ENCODE measurements at places on chromosomes 3 and 15.

DNA sequence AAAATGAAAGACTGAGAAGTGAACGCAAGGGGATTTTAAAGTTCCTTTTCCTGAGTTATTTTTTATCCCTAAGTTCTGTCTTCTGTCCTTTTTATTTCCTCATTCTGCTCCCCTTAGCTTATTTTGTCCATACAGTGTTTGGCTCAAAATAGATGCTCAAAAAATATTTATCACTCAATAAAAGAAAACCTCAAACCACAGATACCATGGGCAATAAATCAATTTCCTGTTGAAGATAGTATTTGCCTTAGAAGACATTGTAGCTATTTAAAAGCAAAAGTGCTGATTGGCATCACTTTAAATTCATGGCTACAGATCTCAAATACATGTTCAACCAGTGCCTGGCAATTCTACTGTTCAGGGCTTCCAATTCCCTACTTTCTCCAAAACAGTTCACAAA, 316.5 kb upstream of the ADAMTS9 start:
- H3K27me3 ChIP-seq = no peaks in the 10 kb centered on the region
- no peak overlapping the region for H3K27ac ChIP-seq
- H3K4me1 ChIP-seq = no peaks in the 10 kb centered on the region
- H3K36me3 ChIP-seq = no peaks in the 10 kb centered on the region

DNA sequence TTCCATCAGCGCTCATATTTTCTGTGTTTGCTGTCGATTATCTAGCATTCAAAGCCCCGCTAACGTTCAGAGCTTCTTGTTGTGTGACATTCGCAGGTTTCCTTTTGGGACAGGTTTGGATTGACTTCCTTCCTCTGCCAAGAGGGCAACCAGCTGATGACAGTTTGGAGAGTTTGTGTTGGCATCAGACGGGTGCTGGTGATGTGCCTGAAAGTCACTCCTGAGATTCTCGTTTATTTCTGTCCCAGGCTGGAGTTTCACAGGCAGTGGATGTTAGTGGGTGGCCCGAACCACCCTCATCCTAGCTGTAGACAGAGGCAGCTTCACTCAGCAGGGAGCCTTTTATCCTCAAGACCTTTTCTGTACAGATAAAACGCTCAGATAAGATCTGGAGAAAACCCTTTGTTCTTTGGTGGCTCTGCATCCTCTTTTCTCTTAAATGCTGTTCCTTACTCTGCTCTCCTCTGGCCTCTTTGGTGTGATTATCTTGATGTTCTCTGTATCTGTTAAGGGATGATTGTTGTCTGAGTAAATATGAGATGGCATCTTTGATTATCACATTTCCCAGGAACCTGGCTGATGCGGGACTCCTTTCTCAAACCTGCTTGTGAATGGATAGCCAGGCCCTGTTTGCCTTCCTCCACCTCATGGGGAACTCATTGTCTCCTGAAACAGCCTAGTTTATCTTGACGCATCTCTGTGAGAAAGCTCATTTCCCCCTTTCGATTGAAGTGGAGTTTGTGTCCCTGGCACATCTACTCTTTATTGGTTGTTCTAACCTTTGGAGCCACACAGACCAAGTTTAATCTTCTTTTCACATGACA, 35.9 kb downstream of the CGNL1 start:
- no peak for DNase-seq
- H3K27ac ChIP-seq = no peak overlapping the region
- peaks cover 9% of the 10 kb centered on the region for H3K27me3 ChIP-seq
- H3K36me3 ChIP-seq = no peaks in the 10 kb centered on the region
- no peaks in the 10 kb centered on the region for H3K4me1 ChIP-seq

DNA sequence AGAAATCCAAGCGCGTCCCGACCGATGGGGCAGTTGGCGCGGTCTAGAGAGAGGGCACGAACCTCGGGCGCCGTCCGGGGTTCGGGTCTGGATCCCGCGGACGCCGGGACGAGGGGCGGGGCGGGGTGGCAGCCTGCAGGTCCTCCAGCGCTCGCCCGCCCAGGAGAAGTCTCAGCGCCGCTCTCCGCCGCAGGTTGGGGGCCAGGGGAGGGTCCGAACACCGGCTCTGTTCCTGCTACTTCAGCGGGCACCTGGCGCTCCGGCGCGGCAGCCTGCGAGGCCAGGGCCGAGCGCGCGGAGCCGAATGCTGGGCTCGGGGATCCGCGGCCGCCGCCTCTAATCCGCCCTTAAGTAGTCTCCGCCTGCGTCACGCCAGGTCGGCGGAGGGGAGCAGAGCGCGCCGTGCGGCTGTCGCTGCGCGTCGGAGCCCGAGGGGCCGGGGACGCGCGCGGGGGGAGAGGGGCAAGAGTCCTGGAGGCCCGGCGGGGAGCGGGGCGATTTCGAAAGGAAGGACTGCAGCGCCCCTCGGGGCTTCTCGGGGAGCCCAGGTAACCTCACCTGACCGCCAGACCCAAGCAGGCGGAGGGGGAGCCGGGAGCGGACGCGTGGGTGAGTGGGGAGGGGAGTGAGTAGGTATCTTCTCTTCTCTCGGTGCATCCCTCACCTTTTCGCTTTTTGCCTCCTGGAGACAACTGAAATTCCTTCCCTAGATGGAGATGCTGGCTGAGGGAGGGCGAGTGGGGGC, at the start of gene GJD2:
Gene GJD2 (minus strand): TSS at position 325 of the 745 bp plus-strand sequence. CDS start 510 bp downstream, outside the sequence.
- no peak within 1 kb of the TSS for H3K4me3 ChIP-seq
- no peaks in the 10 kb centered on the region for H3K36me3 ChIP-seq
- no peak within 1 kb of the TSS for H3K27ac ChIP-seq
- H3K27me3 ChIP-seq = peaks cover 57% of the 10 kb centered on the region

- H3K4me1 ChIP-seq = peaks cover 20% of the 10 kb centered on the region
- peaks cover 3% of the 10 kb centered on the region for H3K36me3 ChIP-seq
- no peak overlapping the region for H3K27ac ChIP-seq
- H3K4me3 ChIP-seq = no peak overlapping the region
- DNase-seq = no peak
Measured at GRCh38 chr3:100206687-100207086, 54.1 kb upstream of the TBC1D23 start.

- H3K4me3 ChIP-seq = no peak overlapping the region
- H3K27ac ChIP-seq = no peak overlapping the region
- peaks cover 2% of the 10 kb centered on the region for H3K27me3 ChIP-seq
- no peaks in the 10 kb centered on the region for H3K36me3 ChIP-seq
- H3K4me1 ChIP-seq = no peaks in the 10 kb centered on the region
- no peak for DNase-seq
Measured at GRCh38 chr15:84889991-84890669, 5.7 kb downstream of the SLC28A1 start.
